ENCODE measurements at places on chromosomes 12 and 14. TPM values are rescaled to one million over a fixed set of nuclear protein-coding genes. Genes with fewer than 3 reads are reported as not detected.

DNA sequence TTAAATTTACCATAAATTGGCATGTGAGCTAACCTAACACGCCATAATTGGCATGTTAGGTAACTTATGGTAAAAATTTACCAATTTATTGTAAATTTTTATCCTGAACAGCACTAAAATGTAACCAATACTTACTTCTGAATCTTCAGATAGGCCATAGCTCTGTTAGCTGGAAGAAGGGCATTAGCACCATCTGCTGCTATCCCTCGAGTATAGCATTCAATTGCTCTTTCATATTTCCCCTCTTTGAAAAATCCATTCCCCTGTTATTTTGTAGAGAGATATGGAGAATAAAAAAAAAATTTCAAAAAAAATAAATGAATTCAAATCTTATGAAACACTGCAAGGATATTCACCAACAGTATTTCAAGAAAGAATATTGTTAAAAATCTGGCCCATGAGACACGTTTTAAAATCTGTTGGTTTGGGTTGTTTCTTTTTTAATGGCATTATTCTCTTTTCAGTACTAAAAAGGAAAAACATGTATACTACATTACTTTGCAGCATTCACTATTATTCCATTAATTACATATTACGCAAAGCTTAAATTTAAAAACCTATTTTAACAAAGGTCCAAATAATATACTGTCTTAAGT, 19.1 kb downstream of the RPAP3 start:
- H3K4me1 ChIP-seq = no peaks in the 10 kb centered on the region
- DNase-seq = no peak
- no peaks in the 10 kb centered on the region for H3K27me3 ChIP-seq

GRCh38 chr12:27237790-27238771, 6.0 kb upstream of the STK38L start:
- no peak overlapping the region for H3K4me3 ChIP-seq
- DNase-seq = no peak
- peak overlapping the region; percentile 4 for H3K27ac ChIP-seq
- no peaks in the 10 kb centered on the region for H3K36me3 ChIP-seq

The P2RX7 gene
- 3.7 TPM for total RNA-seq

GRCh38 chr12:25245491-25245890, 5.2 kb downstream of the KRAS start:
- DNase-seq = no peak
- H3K4me3 ChIP-seq = no peak overlapping the region
- H3K27ac ChIP-seq = no peak overlapping the region
- H3K4me1 ChIP-seq = peaks cover 42% of the 10 kb centered on the region
- no peaks in the 10 kb centered on the region for H3K36me3 ChIP-seq

The SCNN1A gene
- 1.5 TPM for total RNA-seq

The MMP17 gene
- total RNA-seq = 4.8 TPM

The AMN gene
- not detected for total RNA-seq

- DNase-seq = no peak
- H3K36me3 ChIP-seq = no peaks in the 10 kb centered on the region
- no peaks in the 10 kb centered on the region for H3K27me3 ChIP-seq
- no peaks in the 10 kb centered on the region for H3K4me1 ChIP-seq
- no peak overlapping the region for H3K27ac ChIP-seq
Measured at GRCh38 chr12:23083267-23083666, 458.3 kb downstream of the ETNK1 start.

DNA sequence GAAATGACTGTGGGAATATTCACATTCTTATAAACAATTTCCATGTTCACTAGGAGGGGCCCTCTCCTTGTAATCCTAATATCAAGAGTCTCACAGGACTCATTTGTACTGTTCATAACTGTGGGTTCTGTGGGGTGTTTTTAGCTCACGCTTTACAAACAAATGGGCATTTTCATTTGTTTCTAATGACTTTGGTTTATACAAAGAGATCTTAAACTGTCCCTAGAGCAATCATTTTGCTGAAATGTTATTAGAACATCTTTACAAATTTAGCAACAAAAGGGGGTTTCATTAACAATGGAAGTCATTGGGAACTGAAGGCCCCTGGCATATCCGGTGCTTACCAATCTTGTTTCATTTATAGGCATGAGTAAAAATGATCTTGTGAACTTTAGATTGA, 370.5 kb downstream of the TRHDE start:
- no peak overlapping the region for H3K27ac ChIP-seq
- no peak overlapping the region for H3K4me3 ChIP-seq
- no peaks in the 10 kb centered on the region for H3K4me1 ChIP-seq
- no peaks in the 10 kb centered on the region for H3K27me3 ChIP-seq

The METTL17 gene
- total RNA-seq = 57.4 TPM

The MYL2 gene
- not detected for total RNA-seq

The ABCC9 gene
- 58.6 TPM for total RNA-seq

DNA sequence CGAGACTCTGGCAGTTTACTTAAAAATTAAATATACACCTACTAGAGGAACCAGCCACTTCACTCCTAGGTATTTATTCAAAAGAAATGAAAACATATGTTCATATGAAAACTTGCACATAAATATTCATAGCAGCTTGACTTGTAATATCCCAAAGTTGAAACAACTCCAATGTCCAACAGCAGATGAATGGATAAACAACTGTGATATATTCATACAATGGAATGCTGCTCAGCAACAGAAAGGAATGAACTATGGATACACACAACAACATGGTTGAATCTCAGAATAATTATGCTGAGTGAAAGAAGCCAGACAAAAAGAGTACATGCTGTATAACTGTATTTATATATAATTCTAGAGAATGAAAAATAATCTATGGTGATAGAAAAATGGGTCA, 53.4 kb upstream of the DACT1 start:
- H3K27me3 ChIP-seq = no peaks in the 10 kb centered on the region
- H3K4me1 ChIP-seq = no peaks in the 10 kb centered on the region
- H3K4me3 ChIP-seq = no peak overlapping the region

GRCh38 chr14:103749860-103750259, 34.2 kb downstream of the ZFYVE21 start:
- H3K4me3 ChIP-seq = no peak overlapping the region
- H3K36me3 ChIP-seq = no peaks in the 10 kb centered on the region
- no peak for DNase-seq

GRCh38 chr12:100656856-100657255, 83.4 kb downstream of the GAS2L3 start:
- no peaks in the 10 kb centered on the region for H3K27me3 ChIP-seq
- DNase-seq = no peak
- no peak overlapping the region for H3K27ac ChIP-seq
- no peaks in the 10 kb centered on the region for H3K4me1 ChIP-seq
- no peaks in the 10 kb centered on the region for H3K36me3 ChIP-seq

GRCh38 chr14:42911642-42912041, 1305.0 kb downstream of the LRFN5 start:
- no peaks in the 10 kb centered on the region for H3K36me3 ChIP-seq
- DNase-seq = no peak
- no peak overlapping the region for H3K4me3 ChIP-seq

GRCh38 chr12:124481772-124482566, 85.4 kb downstream of the NCOR2 start:
- H3K4me3 ChIP-seq = no peak overlapping the region
- peak overlapping the region; percentile 24 for H3K27ac ChIP-seq
- no peaks in the 10 kb centered on the region for H3K27me3 ChIP-seq
- no peak for DNase-seq

DNA sequence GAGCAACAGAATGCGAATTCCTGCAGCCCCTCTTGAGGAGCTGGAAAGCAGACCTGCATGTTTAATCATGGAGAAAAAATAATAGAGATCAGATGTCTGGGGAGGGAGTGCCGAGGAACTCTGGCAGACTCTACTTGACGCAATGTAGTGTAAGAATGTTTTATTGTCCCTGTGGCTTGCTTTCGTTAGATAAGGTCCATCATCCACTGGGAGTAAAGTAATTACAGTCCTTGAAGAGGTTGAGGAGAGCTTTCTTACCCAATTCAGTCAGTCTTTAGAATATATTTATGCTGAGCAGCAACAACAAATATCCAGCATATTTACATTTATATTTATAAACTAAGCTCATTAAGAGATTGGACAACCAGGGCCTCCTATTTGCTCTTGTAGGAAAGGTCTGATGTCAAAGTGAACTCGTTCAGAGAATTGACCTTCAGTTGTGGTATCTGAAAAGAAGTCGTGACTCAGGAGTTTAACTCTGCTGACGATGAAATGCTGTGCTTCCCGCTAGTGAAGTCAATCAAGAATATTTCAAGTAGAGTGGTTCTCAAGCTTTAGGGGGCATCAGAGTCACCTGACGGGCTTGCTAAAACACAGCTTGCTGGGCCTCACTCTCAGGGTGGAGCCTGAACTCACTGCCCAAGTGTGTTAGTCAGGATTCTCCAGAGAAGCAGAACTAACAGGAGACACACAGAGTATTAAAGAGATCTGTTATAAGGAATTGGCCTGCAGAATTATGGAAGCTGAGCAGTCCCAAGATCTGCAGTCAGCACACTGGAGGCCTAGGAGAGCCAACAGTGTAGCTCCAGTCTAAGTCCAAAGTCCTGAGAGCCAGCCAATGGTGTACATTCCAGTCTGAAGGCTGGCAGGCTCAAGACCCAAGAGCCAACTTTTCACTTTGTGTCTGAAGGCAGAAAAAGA, 139.3 kb upstream of the LMNTD1 start:
- no peak overlapping the region for H3K4me3 ChIP-seq
- H3K27me3 ChIP-seq = no peaks in the 10 kb centered on the region
- H3K36me3 ChIP-seq = no peaks in the 10 kb centered on the region
- H3K4me1 ChIP-seq = peaks cover 3% of the 10 kb centered on the region

Measured in esophagus muscularis mucosa (tissue), 4 donors.